A549 treated with DMSO at 1 μM for 4 hours (cell line): ENCODE measurements at places on chromosomes 4 and X. TPM values are rescaled to one million over a fixed set of nuclear protein-coding genes. Genes with fewer than 3 reads are reported as not detected.

HERC5 gene
- total RNA-seq: 4.4 to 5.2 TPM (median 4.7 TPM) in 5 replicates

MAPK10 gene
- total RNA-seq: 0.34 to 0.68 TPM (median 0.45 TPM) in 5 replicates

CFAP299 gene
- not detected in 5 replicates for total RNA-seq

ADH7 gene
- total RNA-seq: not detected in 5 replicates

PPEF1 gene
- total RNA-seq: 1.1 to 1.9 TPM (median 1.3 TPM) in 5 replicates

FAT4 gene
- total RNA-seq: 1.1 to 2.6 TPM (median 1.7 TPM) in 5 replicates

MAGEA11 gene
- total RNA-seq: not detected in 5 replicates

KLF3 gene
- total RNA-seq: 11.0 to 13.9 TPM (median 12.6 TPM) in 5 replicates

COL4A6 gene
- 15.4 to 18.3 TPM (median 17.5 TPM) in 5 replicates for total RNA-seq

FSTL5 gene
- 0.01 to 0.07 TPM (median 0.07 TPM) in 3 of 5 replicates, not detected in the others for total RNA-seq

CPZ gene
- 0.26 to 0.54 TPM (median 0.33 TPM) in 5 replicates for total RNA-seq

DNAAF6 gene
- 0.09 to 0.25 TPM in 2 of 5 replicates, not detected in the others for total RNA-seq

ARHGEF6 gene
- 0.12 to 0.22 TPM (median 0.18 TPM) in 5 replicates for total RNA-seq

ADGRG2 gene
- total RNA-seq: 5.4 to 6.9 TPM (median 6.4 TPM) in 5 replicates

SUV39H1 gene
- total RNA-seq: 21.1 to 23.8 TPM (median 21.9 TPM) in 5 replicates

MTTP gene
- total RNA-seq: 0.07 TPM in 1 of 5 replicates, not detected in the others

SEC24B gene
- total RNA-seq: 18.5 to 22.9 TPM (median 21.0 TPM) in 5 replicates

PDLIM3 gene
- total RNA-seq: 0.10 to 0.32 TPM (median 0.26 TPM) in 5 replicates

RHOXF2 gene
- total RNA-seq: not detected in 5 replicates

MAGEC3 gene
- total RNA-seq: not detected in 5 replicates

HTN3 gene
- not detected in 5 replicates for total RNA-seq

UGT2B17 gene
- not detected in 5 replicates for total RNA-seq

MXRA5 gene
- not detected in 5 replicates for total RNA-seq

KLF8 gene
- 0.03 TPM in 1 of 5 replicates, not detected in the others for total RNA-seq

TBX22 gene
- total RNA-seq: not detected in 5 replicates

CXorf49 gene
- not detected in 5 replicates for total RNA-seq

RASGEF1B gene
- total RNA-seq: not detected in 5 replicates
